HCT116 (cell line): ENCODE measurements at places on chromosomes 6 and 20. TPM values are rescaled to one million over a fixed set of nuclear protein-coding genes. Genes with fewer than 3 reads are reported as not detected.

GRCh38 chr6:105069821-105070445 lies 109.9 kb downstream of the POPDC3 start:
- DNase-seq = no peak

Gene MUC22
- not detected for total RNA-seq

Gene NFKBIL1
- total RNA-seq = 26.6 TPM

DNA sequence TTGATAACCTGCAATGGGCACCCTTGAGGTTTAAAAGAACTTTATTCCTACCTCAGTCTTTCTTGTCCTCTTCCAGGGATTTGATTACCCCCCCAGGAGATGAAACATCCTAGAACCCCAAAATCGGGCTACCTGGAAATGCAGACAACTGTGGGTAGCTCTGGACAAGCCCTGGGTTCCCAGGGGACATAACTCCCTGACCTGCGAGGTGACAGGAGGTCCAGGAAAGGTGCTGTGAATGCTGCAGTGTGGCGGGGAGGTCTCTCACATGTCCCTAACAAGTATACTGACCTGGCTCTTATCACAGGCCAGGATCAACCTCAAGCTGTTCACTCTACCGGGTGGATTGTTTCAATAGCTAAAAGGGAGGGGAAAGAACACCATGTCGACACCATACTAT lies 11.6 kb downstream of the JAG1 start:
- no peak for DNase-seq

DNA sequence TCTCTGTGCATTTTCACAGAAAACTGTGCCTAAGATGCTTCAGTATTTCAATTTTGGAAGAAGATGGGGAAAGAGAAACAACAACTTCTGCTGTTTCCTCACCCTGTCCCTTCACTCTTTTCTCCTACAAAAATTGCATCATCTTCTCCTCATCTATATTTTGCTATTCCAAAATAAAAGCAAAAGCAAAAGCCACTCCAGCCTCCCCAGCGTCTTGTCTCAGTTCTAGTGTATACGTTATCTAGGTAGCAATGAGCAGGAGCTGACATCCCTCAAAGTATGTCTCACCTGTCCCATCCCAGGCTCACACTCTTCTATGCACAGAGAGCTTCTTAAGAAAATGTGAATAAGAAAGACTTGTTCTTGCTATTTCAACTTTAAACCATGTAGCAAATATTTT lies 163.8 kb upstream of the TAB2 start:
- no peak for DNase-seq

DNA sequence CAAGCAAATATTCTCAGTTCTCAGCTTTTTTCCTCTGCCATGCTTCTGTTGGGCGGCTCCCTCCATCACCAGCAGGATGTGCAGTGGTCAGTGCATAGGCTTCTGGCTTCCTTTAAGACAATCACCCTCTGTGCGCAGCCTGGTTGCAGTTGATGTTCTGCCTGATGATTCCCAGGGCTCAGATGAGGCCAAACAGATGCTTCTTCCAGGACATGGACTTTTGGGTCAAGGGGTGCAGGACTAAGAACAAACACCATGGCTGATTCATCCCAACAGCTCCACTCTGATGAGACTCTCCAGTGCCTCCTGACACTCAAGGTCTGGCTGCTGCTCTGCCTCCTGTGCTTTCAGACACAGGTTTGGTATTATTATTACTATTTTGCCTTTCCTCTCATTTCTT lies 554.8 kb upstream of the CDH4 start:
- no peak for DNase-seq

DNA sequence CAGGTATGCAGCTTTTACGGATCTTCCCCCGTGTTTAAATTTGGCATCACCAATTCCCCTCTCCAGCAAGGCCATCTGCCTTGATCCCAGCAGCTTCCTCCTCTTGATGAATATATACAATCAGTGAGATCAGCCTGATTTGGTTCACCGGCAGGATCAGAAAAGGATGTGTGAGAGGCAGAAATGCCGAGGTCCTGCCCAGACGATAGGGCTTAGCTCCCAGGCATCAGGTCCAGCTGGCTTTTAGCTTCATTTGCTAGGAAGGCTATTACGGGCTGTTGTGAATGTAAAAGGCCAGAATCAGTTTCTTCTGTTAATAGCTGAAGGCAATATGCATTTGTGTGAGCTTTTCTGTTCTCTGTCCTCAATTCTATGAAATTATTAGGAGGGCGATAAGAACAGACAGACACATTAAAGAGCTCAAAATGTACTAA lies 372.8 kb downstream of the BTBD9 start:
- no peak for DNase-seq

DNA sequence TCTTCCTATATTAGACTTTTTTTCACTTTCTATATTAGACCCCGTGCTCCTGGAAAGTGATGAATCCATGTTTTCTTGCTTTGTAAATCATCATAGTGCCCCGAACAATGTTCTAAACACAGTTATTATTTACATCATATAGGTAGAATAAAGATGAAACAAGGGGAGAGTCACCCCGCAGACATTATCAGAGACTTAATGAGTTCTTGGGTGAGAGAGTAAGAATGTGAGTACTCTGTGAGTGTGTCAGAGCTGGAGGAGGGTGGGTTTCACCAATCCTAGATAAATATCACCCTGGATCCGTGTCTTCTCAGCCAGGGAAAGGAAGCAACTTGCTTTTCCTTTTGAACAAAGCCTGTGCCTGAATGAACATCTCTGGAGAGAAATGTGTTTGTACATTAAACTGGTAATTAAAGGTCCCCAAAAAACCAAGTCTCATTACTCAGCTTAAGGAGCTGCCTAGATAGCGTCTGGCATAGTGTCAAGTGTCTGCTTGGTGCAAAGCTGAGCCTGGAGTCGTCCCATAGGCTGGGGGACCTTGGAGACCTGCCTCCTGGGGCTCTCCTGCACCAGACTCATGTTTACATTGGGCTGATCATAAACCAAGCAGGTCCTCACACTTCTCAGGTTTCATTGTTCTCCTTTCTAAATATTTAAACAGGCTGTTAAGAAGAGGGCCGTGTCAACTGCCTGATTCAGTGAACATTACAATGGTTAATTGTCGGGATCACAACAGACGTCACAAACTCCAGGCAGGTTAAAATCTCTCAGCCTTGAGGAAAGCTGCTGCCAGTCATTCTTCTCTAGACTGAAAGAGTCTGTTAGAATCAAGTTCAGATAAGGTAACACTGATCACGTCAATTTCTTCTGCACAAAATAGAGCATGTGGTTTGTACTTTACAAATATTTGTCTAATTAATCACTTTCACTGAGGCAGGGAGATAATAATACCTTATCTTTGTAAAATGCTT lies 179.7 kb upstream of the MYLIP start:
- no peak for DNase-seq

GRCh38 chr6:37432916-37433656 lies at the start of gene CMTR1:
Gene CMTR1, plus strand, starts transcription at chr6:37433221. Its CDS starts 2,409 bp downstream, at chr6:37435630.
- DNase-seq = peak; percentile 62

GRCh38 chr20:39939241-39939865 lies 749.7 kb downstream of the MAFB start:
- no peak for DNase-seq

GRCh38 chr6:36519352-36519751 lies 27.9 kb downstream of the STK38 start:
- no peak for DNase-seq

Gene COL9A3
- total RNA-seq = 29.7 TPM

- no peak for DNase-seq
Observed at GRCh38 chr6:57307850-57308249, 9.6 kb upstream of the PRIM2 start.

Gene OR2H2
- not detected for total RNA-seq

GRCh38 chr6:151341476-151342195 lies 49.7 kb downstream of the ZBTB2 start:
- DNase-seq = no peak

Gene BNIP5
- total RNA-seq = not detected

Gene TSBP1
- total RNA-seq = not detected

DNA sequence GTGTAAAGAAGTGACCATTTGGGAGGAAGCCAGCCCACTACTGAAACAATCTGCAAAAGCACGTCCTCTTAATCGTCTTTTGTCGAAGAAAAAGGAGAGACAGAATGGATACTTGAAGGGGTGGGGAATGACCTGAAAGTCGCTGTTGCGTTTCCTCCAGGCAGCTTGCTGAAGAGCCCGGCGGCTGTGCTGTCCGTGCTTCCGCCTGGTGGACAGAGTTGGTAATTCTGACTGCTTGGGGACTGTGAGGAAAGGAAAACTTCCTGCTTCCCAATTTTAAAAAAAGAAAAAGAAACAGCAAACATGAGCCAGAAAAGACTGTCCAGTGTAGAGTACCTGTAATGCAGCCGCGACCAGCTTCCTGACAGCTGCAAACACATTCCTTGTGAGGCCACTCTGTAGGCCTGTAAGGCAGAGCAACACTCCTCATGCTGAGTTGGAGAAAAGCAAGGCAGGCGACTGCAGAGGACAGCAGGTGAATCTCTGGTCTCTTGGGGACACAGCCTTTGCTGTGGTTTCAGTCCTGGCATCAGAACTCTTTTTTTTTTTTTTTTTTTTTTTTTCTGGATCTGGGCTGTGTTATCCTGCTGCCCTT lies 251.1 kb upstream of the TBX18 start:
- DNase-seq = peak; percentile 63

DNA sequence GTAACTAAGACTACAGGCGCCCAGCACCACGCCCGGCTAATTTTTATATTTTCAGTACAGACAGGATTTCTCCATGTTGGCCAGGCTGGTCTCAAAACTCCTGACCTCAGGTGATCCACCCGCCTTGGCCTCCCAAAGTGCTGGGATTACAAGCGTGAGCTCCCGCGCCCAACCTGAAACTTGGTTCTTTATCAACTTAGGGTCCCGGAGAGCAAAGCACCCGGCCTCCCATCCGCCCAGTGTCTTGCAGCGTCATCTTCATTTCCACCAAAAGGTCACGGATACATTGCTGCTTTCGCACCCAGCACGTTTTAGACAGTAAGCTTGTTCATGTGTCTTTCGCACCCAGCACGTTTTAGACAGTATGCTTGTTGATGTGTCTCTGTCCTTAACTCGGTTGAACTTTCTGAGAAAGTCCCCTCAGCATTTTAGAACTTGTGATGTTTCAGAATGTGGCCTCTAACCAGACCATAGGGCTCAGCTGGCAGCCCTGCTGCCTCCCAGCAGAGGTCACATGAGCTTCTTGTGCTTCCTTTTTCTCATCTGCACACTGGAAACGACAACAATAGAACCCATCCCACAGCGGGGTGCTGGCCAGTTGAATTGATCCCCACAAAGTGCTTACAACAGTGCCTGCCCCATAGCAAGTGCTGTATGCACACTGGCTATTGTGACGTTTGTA lies 48.8 kb downstream of the PRR18 start:
- DNase-seq = no peak

Gene KCNS1
- not detected for total RNA-seq

- no peak for DNase-seq
Observed at GRCh38 chr20:3194617-3195280, 9.7 kb downstream of the DDRGK1 start.

DNA sequence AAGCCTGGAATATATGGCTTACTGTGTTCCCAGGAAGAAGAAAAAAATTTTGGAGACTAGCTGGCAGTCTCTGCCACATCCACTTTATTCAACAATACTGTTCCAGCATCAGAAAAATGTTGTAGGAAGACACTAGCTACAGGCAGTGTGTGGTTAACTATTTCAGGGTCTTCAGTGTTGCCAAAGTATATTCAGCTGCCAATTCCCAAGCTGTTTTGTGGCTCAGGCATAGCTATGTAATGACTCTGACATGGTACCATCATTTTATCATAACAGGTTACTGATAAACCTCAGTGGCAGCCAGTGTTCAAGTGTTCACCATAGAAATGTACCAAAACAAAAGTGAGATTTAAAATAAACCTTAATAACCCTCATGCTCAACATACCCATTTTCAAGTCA lies 503.1 kb downstream of the ADGRB3 start:
- no peak for DNase-seq

GRCh38 chr20:35702051-35702823 lies 3.0 kb downstream of the ROMO1 start:
- DNase-seq = no peak

DNA sequence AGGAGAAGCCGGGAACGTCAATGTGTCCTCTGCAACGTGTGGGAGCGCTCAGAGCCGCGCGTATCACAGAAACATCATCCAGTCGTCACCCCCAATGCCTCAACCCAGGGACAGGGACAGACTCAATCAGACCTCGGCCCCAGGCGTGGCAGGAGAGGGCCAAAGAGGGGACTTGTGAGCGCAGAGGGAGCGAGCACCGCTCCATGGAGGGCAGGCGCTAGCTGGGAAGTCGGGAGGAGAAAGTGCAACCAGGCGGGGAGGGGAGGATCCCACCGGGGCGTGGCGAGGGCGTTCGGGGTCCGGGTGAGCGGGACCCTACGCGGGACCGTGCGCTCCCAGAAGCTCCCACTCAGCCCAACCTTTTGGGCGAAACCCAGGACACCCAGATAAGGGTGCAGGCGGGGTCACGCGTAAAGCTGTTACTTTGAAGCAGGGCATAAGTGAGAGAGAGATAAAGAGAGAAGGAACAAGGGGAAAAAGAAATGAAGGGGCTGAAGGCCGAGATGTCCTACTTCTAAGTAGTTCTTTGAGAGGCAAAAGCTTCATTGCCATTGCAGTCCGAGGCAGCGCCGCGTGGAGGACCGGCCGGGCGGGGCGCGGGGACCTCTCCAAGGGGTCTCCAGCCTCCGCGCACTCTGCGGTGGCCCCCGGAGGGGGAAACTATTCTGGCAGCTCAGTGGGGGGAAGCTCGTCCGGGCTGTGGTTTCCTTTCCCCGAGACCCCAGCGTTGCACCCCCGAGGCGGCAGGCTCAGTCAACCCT lies 862 bp upstream of the SOBP start:
- DNase-seq = no peak

Gene RAD21L1
- 0.17 TPM for total RNA-seq

- DNase-seq = no peak
Observed at GRCh38 chr20:17043323-17043722, 183.5 kb upstream of the PCSK2 start.

DNA sequence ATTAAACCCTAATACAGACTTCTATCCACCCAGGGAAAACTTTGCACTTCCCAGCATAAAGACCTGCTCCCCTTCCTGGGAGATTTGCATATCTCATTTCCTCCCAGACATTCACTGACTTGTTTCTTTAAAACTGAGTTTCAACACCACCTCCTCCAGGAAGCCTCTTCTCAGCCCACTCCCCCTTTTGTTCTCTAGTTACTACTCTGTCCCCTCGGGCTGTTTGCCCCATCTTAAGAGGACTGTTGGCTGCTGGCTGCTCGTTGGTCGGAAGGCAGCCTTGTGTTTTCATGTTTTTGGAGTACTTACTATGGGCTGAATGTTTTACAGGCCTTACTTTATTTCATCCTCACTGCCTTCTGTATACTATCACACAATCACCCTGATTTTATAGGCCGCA lies 6.6 kb downstream of the ARHGAP40 start:
- DNase-seq = no peak

- no peak for DNase-seq
Observed at GRCh38 chr20:20331817-20332216, 36.1 kb upstream of the INSM1 start.

- no peak for DNase-seq
Observed at GRCh38 chr6:156562019-156562418, 215.2 kb upstream of the ARID1B start.

DNA sequence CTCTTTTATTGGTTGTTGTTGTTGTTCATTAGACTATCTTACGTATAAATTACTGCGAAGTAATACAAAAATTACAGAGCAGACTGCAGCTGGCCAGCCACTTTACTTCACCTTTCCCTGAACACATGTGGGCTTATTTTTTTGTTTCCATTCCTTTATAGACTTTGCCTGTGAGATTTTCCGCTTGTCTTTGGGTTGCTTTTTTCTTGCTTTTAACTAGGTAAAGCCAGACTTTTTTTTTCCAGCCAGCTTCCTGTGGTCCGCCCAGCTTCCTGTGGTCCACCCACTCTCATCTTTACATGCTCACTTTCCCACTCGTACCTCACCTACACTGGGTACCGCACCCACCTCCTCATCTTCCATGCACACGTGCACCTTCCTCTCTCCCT lies 79.0 kb downstream of the IPCEF1 start:
- DNase-seq = no peak
